ENCODE measurements at places on chromosomes 3 and 15.

GRCh38 chr3:11062704-11063103 is 70.2 kb downstream of the SLC6A1 start:
- DNase-seq = no peak

DNA sequence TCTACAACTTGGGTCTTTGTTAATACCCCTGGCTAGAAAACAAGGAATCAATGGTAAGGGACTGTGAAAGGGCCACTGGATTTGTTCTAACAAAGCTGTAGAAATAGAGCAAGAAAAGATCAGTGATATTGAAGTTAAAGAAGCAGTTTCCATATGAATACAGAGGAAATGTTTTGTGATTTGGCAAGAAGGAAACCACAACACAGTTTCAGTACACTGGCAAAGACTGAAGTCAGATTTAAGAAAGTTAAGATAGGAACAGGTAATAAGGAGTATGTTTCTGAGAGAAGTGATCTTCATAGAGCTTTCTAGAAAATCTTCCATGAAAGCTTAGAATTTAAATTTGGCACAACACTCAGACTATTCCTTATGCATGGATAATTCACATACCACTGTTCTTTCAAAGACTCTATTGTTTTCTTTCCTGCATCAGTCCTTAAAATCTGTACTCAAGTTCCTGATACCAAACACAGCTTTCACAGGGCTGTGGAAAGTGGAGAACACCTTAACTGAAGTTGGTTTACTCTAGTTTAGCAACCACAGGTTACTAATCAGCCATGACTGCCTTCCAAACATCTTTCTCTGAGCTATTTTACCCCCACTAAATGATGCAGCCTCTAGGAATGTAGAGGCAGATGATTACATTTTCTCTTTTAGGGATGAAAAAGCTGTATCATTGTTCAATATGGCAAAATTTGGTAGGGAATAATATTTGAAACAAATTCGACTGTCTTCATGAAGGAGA is 32.4 kb upstream of the ALCAM start:
- DNase-seq = no peak

GRCh38 chr3:25427942-25428788 is at the start of gene RARB:
Gene RARB (plus strand): TSS chr3:25428263. CDS start chr3:25428732, 469 bp downstream.
- peak; percentile 51 for DNase-seq

- no peak for DNase-seq
These were observed 6.0 kb upstream of the GRAMD1C start for GRCh38 chr3:113832477-113833164.

GRCh38 chr3:119747357-119747756 is 34.5 kb upstream of the NR1I2 start:
- DNase-seq = no peak

GRCh38 chr3:149575961-149576564 is 81.8 kb downstream of the WWTR1 start:
- DNase-seq = peak; percentile 64

DNA sequence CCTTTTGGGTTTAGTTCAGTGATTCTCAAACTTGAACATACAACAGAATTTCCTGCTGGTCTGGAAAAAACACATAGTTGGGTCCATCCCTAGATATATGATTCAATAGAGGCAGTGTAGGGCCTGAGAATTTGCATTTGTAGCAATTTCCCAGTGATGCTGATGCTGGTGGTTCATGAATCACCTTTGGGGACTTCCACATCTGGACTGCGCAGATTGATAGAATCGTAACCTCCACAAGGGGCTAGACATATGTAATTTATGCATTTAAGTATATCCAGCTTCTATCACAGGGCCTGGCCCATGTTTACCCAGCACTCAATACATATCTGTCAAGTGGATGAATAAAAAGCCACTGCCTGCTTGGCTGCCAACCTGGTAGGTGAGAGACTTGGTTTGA is 33.8 kb upstream of the SUCLG2 start:
- no peak for DNase-seq

- peak; percentile 14 for DNase-seq
These were observed 57.5 kb upstream of the LMCD1 start for GRCh38 chr3:8443829-8444791.

GRCh38 chr3:64816355-64816754 is 128.6 kb upstream of the ADAMTS9 start:
- no peak for DNase-seq
